A549 treated with Mapracorat at 1 μM for 4 hours (cell line): ENCODE measurements at places on chromosomes 2 and 18. TPM values are rescaled to one million over a fixed set of nuclear protein-coding genes. Genes with fewer than 3 reads are reported as not detected.

The EPC2 gene
- total RNA-seq = 9.3 to 10.7 TPM (median 10.6 TPM) in 5 replicates

The SGPP2 gene
- total RNA-seq = 0.35 to 0.55 TPM (median 0.42 TPM) in 5 replicates

The RBM44 gene
- total RNA-seq = 0.10 to 0.35 TPM (median 0.22 TPM) in 5 replicates

The LIMS4 gene
- total RNA-seq = 0.12 to 0.75 TPM (median 0.57 TPM) in 5 replicates

The ST6GAL2 gene
- 13.0 to 17.3 TPM (median 16.8 TPM) in 5 replicates for total RNA-seq

The IL1R2 gene
- 0.85 to 1.9 TPM (median 1.2 TPM) in 5 replicates for total RNA-seq
